NCI-H82 (cell line): ENCODE measurements at places on chromosomes 4 and X.

- no peak for DNase-seq
Observed at GRCh38 chr4:76489686-76490161, 54.7 kb downstream of the SHROOM3 start.

DNA sequence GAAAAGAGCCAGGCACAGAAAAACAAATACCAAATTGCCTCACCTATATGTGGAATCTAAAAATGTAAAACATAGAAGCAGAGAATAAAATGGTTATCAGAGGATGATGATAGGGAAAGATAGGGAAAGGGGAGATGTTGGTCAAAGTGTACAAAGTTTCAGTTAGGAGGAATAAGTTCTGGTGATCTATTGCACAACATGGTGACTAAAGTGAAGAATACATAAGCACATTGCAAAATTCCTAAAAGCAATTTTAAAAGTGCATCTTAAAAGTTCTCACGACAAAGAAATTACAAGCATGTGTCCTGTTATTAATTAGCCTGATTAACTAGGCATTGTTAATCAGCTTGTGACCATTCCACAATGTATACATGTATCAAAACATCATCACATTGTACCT, 136.0 kb downstream of the GABRG1 start:
- no peak for DNase-seq

DNA sequence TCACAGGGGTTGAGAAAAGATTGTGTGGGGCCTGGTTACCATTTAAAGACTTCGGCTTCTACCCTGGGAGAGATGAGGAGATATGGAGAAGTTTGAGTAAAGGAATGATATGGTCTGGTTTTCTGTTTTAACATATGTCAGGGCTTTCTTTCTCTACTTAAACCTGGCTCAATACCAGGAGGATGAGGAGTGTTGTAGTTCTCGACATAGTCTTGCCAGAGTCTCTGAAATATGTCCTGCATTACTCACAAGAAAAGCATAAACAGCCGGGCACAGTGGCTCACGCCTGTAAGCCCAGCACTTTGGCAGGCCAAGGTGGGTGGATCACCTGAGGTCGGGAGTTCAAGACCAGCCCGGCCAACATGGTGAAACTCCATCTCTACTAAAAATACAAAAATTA, 16.4 kb upstream of the ACE2 start:
- no peak for DNase-seq

- DNase-seq = no peak
Observed at GRCh38 chr4:168197926-168198325, 105.6 kb downstream of the ANXA10 start.

GRCh38 chrX:49139713-49140112, 16.2 kb upstream of the GPKOW start:
- no peak for DNase-seq

DNA sequence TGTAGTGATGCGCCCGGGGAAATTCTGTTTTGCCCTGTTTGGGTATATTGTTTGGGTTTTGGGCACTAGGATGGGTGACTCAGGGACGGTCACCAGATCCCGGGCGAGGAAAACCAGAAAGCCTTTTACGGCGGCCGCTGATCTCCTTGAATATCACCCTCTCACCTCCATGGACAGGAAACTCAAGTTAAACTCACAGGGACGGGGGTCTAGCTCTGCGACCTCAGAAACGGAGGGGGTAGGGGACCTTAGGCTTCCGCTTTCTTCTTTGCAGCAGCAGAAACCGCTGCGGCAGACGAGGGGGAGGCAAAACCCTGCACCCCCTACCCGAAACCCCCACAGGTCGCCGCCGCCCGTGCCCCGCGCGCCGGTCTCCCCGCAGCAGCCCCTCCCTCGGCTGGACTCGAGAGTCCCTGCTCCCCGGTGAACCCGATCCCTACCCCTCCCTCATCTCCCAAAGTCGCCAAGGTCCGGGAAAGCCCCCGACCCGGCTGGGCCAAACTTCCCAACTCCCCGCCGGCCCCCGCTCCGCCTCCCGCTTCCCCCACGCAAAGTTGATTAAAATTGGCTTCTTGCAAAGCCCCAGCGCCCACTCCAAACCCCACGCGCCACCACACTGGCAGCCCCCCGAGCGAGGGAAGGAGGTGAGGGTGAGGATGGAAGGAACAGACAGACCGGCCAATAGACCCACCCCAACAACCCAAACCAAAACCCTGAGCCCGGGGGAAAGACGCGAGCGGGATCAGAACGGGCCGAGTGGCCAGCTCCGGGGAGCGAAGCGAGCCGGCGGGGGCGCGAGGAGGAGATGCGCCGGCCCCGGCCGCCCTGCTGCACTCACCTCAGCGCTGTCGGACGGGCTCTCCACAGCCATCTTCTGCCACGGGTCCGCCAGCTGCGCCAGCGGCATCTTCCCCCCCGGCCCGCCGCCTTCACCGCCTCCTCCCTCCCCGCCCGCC, 705 bp downstream of the RPS6KA3 start:
- peak; percentile 50 for DNase-seq

DNA sequence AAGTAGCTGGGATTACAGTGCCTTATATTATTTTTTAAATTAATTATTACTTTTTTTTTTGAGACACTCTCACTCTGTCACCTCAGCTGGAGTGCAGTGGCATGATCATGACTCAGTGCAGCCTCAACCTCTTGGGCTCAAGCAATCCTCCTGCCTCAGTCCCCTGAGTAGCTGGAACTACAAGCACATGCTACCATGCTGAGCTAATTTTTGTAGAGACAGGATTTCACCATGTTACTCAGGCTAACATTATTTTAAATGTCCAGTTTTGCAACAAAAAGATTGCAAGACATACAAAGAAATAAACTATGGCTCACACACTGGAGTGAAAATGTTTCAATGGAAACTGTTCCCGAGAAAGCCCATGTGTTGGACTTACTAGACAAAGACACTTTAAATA, 59.2 kb downstream of the MND1 start:
- DNase-seq = no peak

DNA sequence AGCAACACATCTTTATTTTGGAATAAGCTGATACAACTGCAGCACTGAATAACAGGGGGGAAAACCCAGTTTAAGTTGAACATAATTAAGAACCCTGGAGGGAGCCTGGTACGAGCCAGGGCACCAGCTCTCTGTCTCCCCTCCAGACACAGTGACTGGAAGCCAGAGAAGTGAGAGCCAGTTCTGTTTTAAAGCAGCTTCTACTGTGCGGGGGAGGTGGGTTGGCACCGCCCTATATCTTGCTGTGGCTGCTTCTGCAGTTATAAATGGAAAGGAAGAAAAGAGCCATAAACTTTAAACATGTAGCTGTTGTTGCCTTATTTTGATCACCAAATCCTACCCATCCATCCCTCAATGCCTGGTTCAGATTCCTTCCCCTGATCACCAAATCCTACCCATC, 207.9 kb upstream of the ANXA3 start:
- no peak for DNase-seq

GRCh38 chrX:122739770-122740169, 444.3 kb upstream of the GRIA3 start:
- DNase-seq = no peak

- no peak for DNase-seq
Observed at GRCh38 chrX:48935301-48935670, 16.5 kb upstream of the PIM2 start.

DNA sequence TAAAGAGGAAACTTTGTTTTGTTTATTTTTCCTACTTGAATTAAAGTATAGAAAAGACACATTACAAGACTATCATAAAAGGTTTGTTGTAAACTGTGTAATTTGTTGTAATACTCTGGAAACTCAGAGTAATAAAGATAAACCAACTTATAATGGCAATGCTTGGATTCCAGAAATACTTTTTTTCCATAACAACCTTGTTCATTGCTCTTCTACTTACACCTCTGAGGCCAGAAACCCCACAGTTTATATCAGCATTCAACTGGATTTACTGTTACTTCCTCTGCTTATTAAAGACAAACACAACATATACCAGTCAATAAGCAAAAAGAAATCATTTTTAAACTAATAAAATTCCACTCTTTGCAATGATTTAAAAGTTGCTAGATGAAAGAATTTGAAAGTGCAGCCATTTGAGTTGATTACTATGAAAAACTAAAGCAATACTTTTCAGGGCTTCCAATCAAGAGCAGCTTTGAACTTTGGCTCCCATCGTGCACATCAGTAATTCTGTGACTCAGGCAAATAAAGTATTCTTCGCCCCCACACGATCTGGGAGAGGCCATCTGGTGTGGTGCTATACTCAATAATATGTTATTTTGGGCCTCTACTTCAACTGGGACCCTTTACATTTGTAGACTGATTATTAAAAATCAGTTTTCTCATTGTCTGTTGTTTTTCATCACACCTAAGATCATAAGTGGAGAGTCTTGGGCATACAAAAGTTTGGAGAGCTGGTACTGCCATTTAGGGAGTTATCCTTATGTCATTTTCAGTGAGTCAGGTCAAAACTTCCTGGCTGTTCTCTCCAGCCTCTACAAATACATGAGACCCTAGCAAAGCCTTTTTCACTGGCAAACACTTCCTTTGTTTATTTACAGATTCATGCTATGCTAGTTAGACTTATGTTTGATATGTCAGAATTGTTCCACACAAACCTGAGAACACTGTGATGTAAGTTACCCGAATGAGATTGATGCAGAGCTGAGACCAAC, 20.5 kb downstream of the DDIT4L start:
- DNase-seq = no peak

GRCh38 chr4:159232465-159233106, 129.7 kb downstream of the RAPGEF2 start:
- DNase-seq = no peak

- no peak for DNase-seq
Observed at GRCh38 chr4:187479511-187479910, 516.1 kb upstream of the ZFP42 start.
